ENCODE measurements at places on chromosomes 13 and 19. TPM values are rescaled to one million over a fixed set of nuclear protein-coding genes. Genes with fewer than 3 reads are reported as not detected.

- DNase-seq, result peak; percentile 76
- H3K4me1 ChIP-seq, result peaks cover 13% of the 10 kb centered on the region
- no peak overlapping the region for H3K4me3 ChIP-seq
- H3K36me3 ChIP-seq, result no peaks in the 10 kb centered on the region
- H3K27ac ChIP-seq, result peak overlapping the region; percentile 44
- peaks cover 9% of the 10 kb centered on the region for H3K27me3 ChIP-seq
Observed at GRCh38 chr19:30682999-30683536, 310.9 kb downstream of the ZNF536 start.

Gene CEACAM7
- not detected for total RNA-seq

DNA sequence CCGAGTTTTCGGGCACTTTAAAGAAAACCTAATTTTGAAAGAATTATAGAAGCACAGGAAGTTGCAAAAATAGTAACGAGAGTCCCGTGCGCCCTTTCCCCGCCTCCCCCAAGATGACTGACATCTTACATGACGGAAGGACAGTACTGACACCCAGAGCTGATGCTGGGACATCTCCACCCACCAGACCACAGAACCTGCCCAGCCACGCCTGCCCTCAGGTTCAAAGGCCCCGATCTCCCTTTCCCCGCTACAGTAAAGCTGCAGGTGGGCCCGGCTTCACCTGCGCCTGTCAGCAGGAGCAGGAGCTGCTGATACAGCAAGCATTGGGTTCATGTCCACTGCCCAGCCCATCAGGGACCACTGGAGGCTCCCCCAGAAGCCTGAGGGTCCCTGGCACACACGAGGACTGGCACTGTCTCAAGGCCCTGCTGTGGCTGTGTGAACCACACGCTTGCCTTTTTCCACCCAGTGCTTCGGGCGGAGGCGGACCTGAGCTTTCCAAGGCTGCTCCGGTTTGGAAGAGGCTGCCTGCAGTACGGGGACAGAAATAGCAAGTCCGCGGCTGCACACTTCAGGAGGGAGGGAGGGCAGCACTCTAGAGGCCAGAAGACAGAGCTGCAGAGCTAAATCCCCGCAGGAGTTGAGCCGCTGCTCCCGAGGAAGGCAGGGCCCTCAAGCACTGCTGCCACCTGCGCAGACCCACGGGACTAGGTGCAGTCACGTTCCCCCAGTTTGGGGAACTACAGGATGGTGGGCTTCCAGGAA lies 8.7 kb downstream of the MAP2K2 start:
- DNase-seq, result no peak
- H3K27me3 ChIP-seq, result no peaks in the 10 kb centered on the region
- no peak overlapping the region for H3K4me3 ChIP-seq

DNA sequence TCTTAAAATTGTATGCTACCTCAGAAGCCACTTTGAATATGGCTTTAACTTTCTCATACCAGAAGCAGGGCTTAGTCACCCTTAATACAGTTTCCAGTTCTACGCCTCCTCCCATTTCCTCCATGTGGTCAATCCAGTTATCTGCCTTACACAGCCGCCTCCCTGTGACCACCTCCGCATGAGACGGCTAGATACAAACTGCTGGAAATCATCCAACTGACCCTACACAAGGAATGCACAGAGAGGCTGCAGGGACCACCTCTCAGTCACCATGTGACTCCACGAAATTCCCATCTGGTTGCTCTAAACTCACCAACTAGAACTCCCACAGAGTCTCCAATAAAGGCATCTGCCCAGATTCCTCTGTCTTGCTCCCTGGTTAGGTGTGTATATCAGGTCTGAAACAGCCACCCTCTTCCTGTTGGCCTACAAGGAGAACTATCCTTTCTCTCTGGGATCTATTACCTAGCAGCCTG lies 6.8 kb downstream of the ZNF564 start:
- DNase-seq, result no peak
- no peaks in the 10 kb centered on the region for H3K27me3 ChIP-seq
- H3K36me3 ChIP-seq, result peaks cover 72% of the 10 kb centered on the region

GRCh38 chr13:51804295-51805172 lies 571 bp upstream of the DHRS12 start:
- DNase-seq, result no peak
- H3K4me3 ChIP-seq, result peak overlapping the region; percentile 85
- H3K27ac ChIP-seq, result peak overlapping the region; percentile 70
- H3K36me3 ChIP-seq, result no peaks in the 10 kb centered on the region

DNA sequence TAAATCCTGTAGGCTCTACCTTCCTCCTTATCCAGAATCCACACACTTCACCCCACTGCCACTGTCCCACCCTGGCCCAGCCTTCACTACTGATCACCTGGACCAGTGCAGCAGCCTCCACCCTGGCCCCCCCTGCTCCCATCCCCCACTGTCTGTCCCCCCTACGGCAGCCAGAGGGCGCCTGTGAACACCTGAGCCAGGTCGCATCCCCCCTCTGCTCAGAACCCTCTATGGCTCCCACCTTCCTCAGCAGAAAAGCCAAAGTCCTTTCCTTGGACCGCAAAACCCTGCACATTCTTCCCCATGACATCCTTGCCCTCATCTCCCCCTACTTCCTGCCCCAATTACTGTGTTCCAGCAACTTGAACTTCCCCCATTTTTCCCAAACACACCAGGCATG lies 20.6 kb downstream of the ELAVL3 start:
- no peaks in the 10 kb centered on the region for H3K27me3 ChIP-seq
- H3K4me1 ChIP-seq, result no peaks in the 10 kb centered on the region
- H3K4me3 ChIP-seq, result no peak overlapping the region
- no peaks in the 10 kb centered on the region for H3K36me3 ChIP-seq
- no peak for DNase-seq

Gene RPL18
- total RNA-seq, result 1,566 TPM

GRCh38 chr13:40464337-40465014 lies 202.0 kb downstream of the FOXO1 start:
- H3K27me3 ChIP-seq, result peaks cover 10% of the 10 kb centered on the region
- H3K4me1 ChIP-seq, result peaks cover 8% of the 10 kb centered on the region
- no peak overlapping the region for H3K27ac ChIP-seq
- no peaks in the 10 kb centered on the region for H3K36me3 ChIP-seq
- no peak overlapping the region for H3K4me3 ChIP-seq

DNA sequence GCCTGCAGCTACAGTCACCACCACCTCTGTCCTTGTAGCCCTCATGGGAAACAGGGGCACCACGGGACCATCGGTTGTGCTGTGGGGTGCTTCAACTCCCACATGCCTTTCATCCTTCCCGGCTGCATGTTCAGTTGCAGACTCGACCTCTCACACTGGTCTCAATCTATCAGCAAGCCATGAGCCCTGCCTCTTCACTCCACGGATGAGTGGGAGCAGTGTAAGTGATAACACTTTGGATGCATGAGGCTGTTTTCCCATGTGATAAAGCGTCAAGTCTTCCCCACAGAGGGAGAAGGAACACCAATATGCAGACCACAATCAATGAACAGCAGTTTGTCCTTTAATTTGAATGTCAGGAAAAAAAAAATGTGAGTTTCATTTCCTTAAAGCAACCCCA lies 12.2 kb downstream of the SERP2 start:
- H3K4me1 ChIP-seq, result peaks cover 8% of the 10 kb centered on the region
- no peak for DNase-seq
- H3K36me3 ChIP-seq, result no peaks in the 10 kb centered on the region
- H3K27me3 ChIP-seq, result peaks cover 18% of the 10 kb centered on the region
- H3K27ac ChIP-seq, result no peak overlapping the region
- no peak overlapping the region for H3K4me3 ChIP-seq

Gene PRSS57
- total RNA-seq, result not detected

DNA sequence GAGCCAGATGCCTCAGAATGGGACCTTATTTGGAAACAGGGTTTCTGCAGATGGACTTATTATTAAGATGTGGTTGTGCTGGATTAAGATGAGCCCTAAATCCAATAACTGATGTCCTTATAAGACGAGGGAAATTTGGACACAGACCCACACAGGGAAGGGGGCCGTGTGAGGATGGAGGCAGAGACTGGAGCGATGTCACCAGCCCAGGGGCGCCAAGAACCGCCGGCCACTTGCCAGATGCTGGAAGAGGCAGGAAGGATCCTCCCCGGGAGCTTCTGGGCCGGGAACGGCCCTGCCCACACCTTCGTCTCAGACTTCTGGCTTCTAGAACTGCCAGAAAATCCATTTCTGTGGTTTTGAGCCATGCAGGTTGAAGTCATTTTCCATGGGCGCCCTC lies 26.6 kb downstream of the GNG7 start:
- H3K4me1 ChIP-seq, result no peaks in the 10 kb centered on the region
- H3K36me3 ChIP-seq, result no peaks in the 10 kb centered on the region
- peaks cover 40% of the 10 kb centered on the region for H3K27me3 ChIP-seq
- DNase-seq, result no peak

DNA sequence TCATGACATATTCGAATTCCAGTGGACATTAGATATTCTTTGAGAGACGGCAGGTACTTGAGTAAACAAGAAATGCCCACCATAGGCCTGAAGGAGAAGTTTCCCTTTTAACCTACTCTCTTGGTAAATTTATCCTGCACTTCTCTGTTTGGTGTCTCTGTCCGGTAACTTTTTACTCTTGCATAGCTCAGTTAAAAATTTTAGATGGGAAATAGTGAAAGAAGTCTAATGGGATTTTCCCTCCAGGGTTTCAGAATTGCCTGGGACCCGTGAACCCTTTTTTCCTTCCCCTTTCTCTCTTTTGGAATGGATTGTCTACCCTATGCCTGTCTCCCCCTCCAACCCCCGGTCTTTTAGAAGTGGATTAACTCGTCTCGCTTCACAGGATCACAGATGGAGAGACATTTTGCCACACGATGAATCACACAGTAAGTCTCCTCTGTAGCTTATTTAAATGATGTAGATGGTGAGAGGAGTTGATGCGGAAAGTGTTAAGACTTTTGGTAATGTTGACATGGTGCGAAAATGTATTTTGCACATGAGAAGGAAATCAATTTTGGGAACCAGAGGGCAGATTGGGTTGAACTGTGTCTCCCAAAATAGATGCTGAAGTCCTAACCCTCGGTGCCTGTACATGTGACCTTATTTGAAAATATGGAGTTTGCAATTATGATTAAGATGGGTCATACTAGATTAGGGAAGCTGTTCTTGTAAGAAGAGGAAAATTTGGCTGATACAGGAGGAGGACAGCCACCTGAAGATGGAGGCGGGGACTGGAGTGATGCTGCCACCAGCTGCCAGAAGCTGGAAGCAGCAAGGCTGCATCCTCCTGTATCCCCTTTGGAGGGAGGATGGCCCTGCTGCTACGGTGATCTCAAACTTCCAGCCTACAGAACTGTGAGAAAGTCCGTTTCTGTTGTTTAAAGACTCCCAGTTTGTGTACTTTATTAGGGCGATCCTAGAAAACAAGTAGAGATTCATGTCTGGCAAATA lies 711 bp upstream of the MIPEP start:
- H3K27ac ChIP-seq, result peak overlapping the region; percentile 72
- peaks cover 4% of the 10 kb centered on the region for H3K36me3 ChIP-seq
- peaks cover 29% of the 10 kb centered on the region for H3K4me1 ChIP-seq
- H3K4me3 ChIP-seq, result peak overlapping the region; percentile 86
- no peaks in the 10 kb centered on the region for H3K27me3 ChIP-seq

Gene IGFLR1
- 0.78 TPM for total RNA-seq

DNA sequence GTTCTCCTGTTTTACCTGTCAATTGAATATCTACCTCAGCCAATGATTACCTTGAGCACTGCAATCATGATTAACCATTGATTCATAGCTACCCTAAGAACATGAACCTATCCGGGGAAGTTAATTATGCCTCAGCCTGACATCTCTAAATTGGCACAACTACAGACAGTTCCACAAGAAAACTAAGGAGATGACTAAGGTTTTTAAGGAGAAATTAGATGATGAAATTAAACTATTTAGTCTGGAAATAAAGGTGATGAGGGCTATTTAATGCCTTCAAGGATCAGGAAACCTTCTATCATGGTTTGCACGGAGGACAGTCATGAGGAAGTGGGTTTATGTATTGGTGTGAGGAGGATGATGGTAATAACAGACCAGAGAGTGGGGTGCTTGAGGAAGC lies 203.4 kb downstream of the COL4A1 start:
- no peak overlapping the region for H3K4me3 ChIP-seq
- peaks cover 27% of the 10 kb centered on the region for H3K4me1 ChIP-seq

DNA sequence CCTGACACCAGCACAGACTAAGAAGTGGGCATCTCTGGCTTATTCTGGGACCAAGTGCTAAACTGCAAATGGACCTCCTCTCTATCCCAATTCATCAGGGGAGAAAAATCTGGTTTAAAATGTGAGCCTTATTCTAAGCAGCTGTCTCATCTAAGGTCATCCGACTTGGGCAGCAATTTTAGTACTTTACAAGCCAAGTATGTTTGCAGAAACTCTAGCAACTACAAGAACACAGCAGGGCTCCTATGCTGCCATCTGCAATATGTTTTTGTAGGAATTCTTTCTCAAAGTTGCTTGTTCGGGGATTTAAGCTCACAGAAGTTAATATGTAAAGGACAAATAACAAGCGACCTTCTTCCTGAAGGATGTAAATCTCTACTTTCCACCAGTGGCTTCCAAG lies 113.1 kb downstream of the FOXO1 start:
- H3K4me1 ChIP-seq, result no peaks in the 10 kb centered on the region
- DNase-seq, result no peak
- no peak overlapping the region for H3K27ac ChIP-seq
- no peaks in the 10 kb centered on the region for H3K27me3 ChIP-seq
- H3K36me3 ChIP-seq, result no peaks in the 10 kb centered on the region

Gene RAB20
- total RNA-seq, result 0.48 TPM

All from HFFc6 (cell line).